ENCODE measurements at places on chromosomes 5 and 9.

- no peak for DNase-seq
These were observed 17.4 kb downstream of the ELOVL7 start for GRCh38 chr5:60826653-60827052.

GRCh38 chr9:101566904-101567724, 27.7 kb downstream of the PPP3R2 start:
- peak; percentile 42 for DNase-seq

- peak; percentile 87 for DNase-seq
These were observed 142.4 kb downstream of the PSAT1 start for GRCh38 chr9:78439190-78439865.

- no peak for DNase-seq
These were observed 285.0 kb downstream of the ZSWIM6 start for GRCh38 chr5:61617039-61617438.

DNA sequence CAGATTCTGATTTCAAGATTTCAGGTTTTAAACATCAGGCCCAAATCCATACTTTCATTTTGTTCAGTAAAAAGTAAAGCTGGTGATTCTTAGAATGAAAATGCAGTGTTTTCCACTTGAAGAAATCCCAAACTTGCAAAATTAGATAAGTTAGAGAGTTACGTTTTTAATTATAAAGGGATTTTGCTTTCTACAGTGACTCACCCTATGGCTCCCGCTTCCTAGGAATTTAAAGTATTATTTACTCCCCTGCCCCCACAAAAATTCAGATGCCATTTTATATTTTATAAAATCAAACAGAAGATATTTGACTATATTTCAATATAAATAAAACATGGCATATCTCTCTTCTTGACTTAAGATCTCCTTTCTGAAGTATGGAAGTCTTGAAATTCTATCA, 402.9 kb downstream of the ZSWIM6 start:
- DNase-seq, result no peak

- DNase-seq, result no peak
These were observed 40.5 kb upstream of the NEURL1B start for GRCh38 chr5:172600571-172600970.

- DNase-seq, result peak; percentile 51
These were observed 151.4 kb downstream of the AUH start for GRCh38 chr9:91210318-91210717.

- DNase-seq, result no peak
These were observed 279.1 kb downstream of the MSX2 start for GRCh38 chr5:175003531-175003930.

DNA sequence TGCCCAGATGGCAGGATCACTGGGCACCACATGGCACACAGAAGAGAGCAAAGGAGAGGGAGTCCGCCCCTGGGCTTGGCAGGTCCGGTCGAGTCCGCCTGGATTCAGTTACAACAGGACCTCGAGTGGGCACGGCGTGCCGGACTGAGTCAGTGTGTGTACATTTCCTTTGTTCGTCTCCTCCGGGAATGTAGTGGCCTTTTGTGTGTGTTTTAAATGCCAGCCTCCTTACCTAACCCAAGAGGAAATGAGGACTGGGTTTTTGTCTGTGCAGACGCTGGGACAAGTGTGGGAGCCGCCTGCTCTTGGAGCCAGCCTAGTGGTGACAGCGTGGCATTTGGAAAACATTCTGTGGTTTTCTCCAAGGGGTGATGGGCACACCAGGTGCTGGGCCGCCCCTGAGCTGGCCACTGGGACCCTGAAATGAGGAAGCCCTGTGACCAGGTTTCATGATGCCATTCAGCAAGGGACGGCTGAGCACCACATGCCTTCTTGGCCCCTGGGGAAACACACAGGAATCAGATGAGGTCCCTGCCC, 9.6 kb downstream of the NEK6 start:
- peak; percentile 51 for DNase-seq

GRCh38 chr5:67238191-67238590, 41.6 kb upstream of the CD180 start:
- peak; percentile 67 for DNase-seq

DNA sequence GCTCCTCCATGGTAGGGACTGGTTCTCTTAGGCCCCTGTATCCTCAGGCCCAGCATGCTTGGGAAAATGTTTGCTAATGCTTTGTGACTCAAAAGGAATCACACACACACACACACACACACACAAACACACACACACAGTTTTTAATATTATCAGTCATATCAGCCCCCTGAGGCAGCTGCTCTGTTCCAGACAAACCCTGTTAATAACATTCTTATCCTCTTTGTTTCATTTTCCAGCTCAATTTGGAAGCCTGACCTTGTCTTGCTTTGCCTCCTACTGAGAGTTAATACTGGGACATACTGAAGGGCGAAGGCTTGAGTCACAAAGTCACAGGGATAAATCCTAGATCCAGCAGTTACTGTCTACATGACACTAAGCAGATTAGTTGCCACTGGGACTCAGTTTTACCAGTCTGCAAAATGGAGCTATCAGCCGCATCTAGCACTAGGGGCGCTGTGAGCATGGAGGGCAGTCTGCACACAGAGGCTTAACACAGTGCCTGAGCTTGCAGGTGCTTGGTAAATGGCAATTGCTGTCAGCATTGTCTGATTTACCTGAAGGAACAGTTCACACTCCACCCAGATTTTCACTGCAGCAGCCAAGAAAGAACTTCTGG, 37.1 kb upstream of the KCNMB1 start:
- DNase-seq, result no peak

DNA sequence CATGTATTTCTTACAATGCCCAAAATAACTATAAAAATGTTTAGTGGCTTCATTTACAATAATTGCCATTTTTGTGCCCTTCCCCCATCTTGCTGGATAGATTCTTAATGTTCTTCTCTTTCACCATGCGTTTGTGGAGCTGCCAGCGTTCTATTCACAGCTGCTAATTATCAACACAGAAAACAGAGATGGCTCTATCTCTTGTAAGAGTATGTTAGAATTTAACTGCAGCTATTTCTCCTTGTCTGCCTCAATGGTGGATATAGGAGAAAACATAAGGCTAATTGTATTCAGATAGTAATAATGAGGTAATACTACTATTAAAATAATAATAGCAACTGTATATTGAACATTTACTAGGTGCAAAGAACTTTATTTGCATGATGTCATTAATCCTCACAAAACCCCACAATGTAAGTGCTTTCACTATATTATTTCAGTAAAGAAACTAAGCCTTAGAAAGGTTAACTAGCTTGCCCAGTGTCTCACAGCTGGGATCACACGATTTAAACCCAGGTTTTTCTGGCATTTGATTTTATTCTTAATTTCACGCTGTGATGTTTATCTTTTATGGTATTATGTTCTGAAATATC, 50.1 kb downstream of the JAKMIP2 start:
- DNase-seq, result no peak

GRCh38 chr9:125794708-125795107, 47.5 kb downstream of the PBX3 start:
- no peak for DNase-seq

- no peak for DNase-seq
These were observed 35.4 kb downstream of the PRLR start for GRCh38 chr5:35194635-35195471.

DNA sequence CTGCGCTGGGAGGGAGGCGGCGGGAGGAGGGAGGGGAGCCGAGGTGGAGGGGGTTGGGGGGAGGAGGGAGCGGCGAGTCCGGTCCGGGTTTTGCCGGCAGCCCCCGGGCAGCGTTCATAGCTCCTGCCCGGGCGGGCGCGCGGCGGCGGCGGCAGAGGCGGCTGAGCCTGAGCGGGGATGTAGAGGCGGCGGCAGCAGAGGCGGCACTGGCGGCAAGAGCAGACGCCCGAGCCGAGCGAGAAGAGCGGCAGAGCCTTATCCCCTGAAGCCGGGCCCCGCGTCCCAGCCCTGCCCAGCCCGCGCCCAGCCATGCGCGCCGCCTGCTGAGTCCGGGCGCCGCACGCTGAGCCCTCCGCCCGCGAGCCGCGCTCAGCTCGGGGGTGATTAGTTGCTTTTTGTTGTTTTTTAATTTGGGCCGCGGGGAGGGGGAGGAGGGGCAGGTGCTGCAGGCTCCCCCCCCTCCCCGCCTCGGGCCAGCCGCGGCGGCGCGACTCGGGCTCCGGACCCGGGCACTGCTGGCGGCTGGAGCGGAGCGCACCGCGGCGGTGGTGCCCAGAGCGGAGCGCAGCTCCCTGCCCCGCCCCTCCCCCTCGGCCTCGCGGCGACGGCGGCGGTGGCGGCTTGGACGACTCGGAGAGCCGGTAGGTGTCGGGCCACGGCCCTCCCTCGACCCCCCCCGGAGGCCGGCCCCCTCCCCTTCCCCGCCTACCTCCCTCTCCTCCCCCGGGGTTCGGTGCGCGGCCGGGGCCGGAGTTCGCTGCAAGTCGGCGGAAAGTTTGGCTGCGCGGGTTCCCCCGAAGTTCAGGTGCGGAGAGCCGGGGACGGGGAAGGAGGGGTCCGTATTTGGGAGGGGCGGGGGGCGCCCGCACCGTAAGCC, at the start of gene CXXC5:
Gene CXXC5 (plus strand): TSS at position 145 of the 877 bp plus-strand sequence. CDS start 32,175 bp downstream, outside the sequence.
- peak; percentile 92 for DNase-seq

GRCh38 chr9:99368341-99369326, 146.6 kb downstream of the SEC61B start:
- peak; percentile 73 for DNase-seq

GRCh38 chr9:96651626-96652025, 3.5 kb downstream of the PRXL2C start:
- DNase-seq, result peak; percentile 38

DNA sequence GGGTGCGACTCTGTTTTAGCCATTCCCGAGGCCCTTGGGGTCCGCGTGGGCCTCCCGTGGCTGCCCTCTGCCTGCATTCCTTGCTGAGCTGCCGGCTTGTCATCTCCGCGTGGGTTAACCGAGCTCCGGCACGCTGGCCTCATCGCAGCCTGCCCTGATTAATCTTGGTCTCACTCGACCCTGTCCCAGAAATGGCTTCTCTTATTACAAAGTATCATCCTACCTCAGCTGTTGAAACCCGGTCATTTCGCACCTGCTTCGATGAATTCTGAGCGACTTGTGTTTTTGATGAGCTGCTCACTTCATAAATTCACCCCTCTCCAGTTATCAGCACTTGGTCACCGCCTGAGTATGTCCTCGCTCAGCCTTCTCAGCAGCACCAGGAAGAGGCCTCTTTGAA, 123.5 kb upstream of the EGFLAM start:
- no peak for DNase-seq

DNA sequence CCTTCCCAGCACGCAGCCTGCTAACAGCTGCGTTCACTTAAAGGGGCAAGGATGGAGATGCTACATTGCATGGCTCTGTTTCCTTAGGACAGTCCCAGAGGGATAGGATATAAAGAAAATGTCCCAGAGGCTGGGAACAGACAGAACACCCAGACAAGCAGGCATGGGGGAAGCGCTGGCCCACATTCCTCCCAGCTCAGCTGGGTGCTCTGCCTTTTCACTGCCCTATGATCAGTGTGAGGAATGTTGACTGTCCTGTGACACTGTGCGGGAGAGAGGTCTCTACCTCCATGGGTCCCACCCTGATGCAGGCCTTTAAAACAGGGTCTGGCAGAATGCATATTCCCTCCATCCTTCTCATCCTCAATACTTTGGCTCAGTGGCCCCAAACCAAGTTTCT, 459.4 kb upstream of the DMAC1 start:
- DNase-seq, result no peak

GRCh38 chr5:138022912-138023311, 10.0 kb downstream of the FAM13B start:
- no peak for DNase-seq

- DNase-seq, result no peak
These were observed 161.6 kb upstream of the PANK3 start for GRCh38 chr5:168740811-168741213.

GRCh38 chr9:37602817-37603216, 10.4 kb upstream of the TOMM5 start:
- DNase-seq, result no peak

DNA sequence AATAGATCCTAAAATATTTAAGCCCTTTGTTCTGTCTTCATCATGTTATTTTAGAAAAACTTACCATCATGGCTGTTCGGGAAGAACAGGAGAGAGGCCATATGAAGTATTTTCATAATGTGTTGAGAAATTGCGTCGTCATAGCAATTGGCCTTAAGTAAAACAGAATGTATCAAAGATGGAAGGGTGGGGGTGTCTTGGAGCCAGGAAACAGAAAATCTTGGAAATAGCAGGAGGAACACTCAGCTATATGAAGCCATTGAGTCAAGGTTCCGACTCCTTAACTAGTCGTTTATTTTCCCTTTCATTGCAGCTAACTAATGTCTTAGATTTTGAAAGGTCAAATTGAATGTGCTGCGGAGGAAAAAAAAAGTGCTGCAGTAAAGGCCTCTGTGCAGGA, 1.3 kb downstream of the SPTAN1 start:
- peak; percentile 88 for DNase-seq

- peak; percentile 18 for DNase-seq
These were observed 1231.1 kb upstream of the ACO1 start for GRCh38 chr9:31153250-31153840.

GRCh38 chr9:129885018-129885669, 49.9 kb downstream of the USP20 start:
- DNase-seq, result no peak

GRCh38 chr5:93589829-93590215, 6.8 kb downstream of the NR2F1 start:
- no peak for DNase-seq

- no peak for DNase-seq
These were observed 131.8 kb upstream of the IER5L start for GRCh38 chr9:129309906-129310305.

GRCh38 chr9:132789719-132790118, 88.4 kb downstream of the AK8 start:
- no peak for DNase-seq

DNA sequence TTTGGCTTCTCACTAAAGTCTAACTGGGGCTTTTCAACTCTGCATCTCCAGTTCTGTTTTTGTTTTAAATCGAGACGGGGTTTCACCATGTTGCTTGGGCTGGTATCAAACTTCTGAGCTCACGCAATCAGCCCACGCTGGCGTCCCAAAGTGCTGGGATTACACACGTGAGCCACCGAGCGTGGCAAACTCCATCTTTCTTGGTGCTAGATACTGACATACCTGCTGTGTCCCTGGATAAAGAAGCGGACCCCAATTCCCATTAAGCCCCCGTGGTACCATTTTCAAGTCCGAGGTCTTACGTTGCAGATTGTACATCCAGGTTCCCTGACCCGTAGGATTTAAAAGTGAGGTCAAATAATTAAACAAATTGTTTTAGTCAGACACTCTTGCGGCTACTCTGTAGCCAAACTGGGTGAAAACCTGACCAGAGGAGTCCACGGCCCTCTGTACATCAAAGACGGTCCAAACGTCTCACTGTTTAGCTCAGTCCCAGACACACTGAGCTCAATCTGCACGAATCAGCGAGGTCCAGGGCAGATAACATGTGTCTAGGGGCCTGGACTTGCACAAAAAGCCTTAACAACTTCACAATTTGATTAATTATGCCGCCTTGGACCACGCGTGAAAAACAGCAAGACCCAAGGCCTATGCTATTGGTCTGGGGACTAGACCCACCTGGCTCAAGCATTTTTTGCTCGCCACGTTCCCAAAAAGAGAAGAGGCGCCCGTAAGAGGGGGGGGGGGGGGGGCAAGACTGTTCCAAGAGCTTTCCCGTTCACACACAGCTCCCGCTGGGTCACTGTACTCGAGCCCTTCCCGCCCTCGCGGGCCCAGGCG, 727 bp upstream of the DNAJA1 start:
- DNase-seq, result peak; percentile 56

Measured in fibroblast of villous mesenchyme (primary cell).